MCF 10A (cell line): ENCODE measurements at places on chromosomes 1 and 21.

DNA sequence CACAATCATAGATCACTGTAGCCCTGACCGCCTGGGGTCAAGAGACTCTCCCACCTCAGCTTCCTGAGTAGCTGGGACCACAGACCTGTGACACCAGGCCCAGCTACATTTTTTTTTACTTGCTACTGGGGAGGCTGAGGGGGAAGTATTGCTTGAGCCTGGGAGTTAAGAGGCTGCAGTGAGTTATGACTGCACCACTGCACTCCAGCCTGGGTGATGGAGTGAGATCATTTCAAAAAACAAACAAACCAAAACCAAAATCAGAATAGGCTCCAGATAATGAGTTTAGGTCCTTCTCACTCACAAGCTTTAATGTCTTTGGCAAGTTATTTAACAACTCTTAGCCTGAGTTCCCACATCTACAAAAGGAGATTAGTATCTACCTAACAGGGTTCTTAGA is 22.8 kb downstream of the WDR26 start:
- no peak for DNase-seq

DNA sequence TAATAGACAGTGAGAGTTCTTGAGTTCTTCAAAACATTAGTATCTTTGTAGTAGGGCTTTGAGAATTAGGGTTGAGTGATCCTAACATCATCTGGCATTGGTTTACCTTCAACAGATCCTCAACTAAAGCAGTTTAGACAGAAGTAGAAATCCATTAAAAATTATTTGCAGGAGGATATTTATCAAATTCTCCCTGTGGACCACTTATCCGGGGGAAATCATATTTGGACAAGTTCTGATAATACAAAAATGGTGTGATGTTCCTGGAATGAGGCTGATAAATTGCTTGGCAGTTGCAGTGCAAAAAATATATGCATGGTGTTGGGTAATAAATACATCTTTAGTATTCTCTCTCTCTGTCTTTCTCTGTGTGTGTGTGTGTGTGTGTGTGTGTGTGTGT is 115.1 kb upstream of the CHODL start:
- no peak for DNase-seq

DNA sequence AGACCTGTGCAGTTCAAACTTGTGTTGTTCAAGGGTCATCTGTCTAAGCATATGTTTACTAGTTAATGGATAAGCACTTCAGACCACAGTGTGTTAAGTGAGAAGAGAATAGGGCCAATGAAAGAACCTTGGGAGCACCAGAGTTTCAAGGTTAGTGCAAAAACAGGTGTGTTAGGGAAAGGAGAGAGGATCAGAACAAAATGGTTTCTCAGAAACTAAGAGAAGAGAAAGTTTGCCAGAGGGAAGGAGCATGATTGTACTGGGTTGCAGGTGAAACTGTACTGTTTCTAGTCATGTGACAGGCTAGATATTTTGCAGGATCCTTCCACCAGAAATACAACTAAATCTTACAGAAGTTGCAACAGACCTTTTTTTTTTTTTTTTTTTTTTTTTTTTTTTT is 23.3 kb downstream of the RPRD2 start:
- DNase-seq = no peak

DNA sequence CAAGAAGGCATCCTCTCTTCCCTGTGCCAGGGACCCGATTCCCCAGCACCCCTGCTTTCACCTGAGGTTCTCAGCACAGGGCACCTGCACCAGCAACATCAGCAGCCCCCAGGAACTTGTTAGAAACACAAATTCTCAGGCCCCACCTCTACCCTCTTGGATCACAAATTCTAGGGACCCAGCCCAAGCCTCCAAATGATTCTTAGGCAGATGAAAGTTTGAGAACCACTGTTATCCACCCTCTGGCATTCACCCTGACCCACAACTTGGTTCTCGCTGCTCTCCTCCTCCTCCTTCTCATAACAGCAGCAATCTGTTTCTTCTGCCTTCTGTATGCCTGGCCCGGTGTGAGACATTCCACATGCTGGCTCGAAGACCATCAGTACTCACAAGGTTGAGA is 60.3 kb upstream of the HIVEP3 start:
- DNase-seq = no peak

GRCh38 chr1:11187000-11187399 is 2.2 kb upstream of the ANGPTL7 start:
- DNase-seq = no peak

- DNase-seq = no peak
Measured at GRCh38 chr21:34215911-34216717, 142.7 kb downstream of the MRPS6 start.

- DNase-seq = no peak
Measured at GRCh38 chr1:169461390-169462000, 24.2 kb downstream of the SLC19A2 start.

- DNase-seq = no peak
Measured at GRCh38 chr1:176178316-176178715, 28.8 kb downstream of the COP1 start.

DNA sequence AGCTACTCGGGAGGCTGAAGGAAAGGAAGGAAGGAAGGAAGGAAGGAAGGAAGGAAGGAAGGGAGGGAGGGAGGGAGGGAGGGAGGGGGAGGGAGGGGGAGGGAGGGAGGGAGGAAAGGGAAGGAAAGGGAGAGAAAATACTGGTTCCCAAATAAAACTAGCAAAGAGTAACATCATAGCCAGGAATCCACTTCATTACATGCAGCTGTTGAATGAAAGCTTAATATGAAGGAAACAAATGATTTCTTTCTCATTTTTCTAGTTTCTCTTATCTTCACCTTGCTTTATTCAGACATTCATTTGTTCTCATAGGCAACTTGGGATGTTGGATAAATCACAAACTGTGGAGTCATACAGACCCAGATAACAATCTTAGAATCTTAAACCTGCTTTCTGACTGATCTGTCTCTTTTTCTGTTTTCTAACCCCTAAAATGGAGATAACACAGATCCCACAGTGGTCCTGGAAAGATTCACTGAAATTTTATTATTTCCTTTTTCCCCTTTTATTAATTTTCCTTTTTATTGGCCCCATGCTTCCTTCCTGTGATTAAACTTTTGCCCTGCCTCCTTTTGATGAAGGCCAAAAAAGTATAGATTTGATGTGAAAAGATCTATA is 52.5 kb upstream of the USH2A start:
- no peak for DNase-seq
